Stromal cell of bone marrow (primary cell): ENCODE measurements at places on chromosomes 7 and 10.

- DNase-seq = no peak
Observed at GRCh38 chr10:74525885-74526284, 300.5 kb upstream of the KAT6B start.

GRCh38 chr10:69644658-69645295 lies 14.7 kb downstream of the FAM241B start:
- DNase-seq = peak; percentile 21

DNA sequence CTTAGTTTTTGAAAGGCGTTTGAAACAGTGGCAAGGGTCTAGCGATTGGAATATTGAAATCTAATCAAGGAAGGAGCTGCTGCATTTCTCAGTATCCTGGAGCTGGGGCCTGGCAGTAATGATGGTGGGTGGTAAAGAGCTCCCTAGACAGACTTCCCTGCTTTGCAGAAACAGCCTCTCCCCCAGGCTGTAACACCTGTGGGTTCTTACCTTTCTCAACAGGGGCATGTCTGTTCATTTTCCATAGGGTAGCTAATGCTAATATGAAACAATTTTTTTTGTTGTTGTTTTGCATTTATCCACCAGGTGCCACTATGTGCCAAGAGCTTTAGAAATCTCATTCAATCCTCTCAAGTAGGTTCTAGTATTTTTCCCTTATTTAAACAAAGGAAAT lies 345.5 kb downstream of the REEP3 start:
- DNase-seq = no peak

DNA sequence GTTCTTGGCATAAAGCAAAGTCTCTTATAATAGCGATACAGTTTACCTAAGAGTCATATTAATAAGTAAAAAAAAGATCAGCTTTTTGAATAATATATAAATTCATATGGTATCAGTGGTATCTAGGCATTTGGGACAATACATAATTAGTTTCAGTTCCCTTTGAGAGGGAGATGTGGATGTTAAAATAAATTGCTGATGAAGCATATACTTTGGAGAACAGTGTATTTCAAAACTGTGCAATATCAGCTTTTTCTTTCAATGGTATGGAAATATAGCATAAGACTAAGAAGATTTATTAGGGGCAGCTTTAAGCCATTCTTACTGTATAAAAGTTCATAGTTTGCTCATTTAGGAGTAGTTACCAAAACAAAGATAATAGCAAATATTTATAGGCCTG lies 35.5 kb downstream of the MDFIC start:
- no peak for DNase-seq
